ENCODE measurements at places on chromosomes 6 and 20.

DNA sequence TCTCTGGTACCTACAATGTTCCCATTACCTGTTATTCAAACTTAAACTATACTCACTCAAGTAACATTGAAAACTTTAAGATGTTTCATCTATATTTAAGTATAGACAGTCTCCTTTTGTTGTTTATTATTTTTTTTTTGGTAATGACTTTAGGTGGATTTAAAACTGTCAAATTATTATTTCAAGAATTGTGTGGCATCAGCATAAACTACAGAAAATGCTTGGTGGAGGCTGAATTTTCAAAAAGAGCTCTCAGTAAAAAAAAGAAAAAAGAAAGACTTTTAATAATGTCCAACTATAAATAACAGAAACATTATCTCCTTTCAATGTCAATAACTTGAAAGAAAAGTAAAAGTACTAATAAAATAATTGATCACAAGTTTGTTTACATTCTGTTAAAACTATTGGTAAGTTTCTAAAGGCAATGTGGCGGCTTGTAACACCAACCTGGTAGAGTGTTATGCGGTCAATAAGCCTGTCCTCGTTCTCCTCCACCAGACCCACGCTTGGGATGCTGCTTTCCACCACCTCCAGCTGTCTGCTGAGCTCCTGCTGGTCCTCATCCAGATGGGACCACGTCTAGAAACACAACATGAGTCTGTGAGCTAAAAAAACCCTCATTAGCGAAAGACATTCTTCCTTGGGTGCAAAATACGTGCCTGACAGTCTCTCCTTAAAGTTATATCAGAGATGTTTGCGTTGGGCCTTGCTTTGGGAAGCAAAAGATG, 400.6 kb downstream of the SYNE1 start:
- DNase-seq: no peak

- no peak for DNase-seq
Measured at GRCh38 chr6:118881440-118882313, 12.3 kb upstream of the ASF1A start.

- no peak for DNase-seq
Measured at GRCh38 chr6:49890988-49891387, 24.7 kb upstream of the CRISP1 start.

GRCh38 chr20:18032977-18033892, 24.5 kb downstream of the OVOL2 start:
- no peak for DNase-seq

DNA sequence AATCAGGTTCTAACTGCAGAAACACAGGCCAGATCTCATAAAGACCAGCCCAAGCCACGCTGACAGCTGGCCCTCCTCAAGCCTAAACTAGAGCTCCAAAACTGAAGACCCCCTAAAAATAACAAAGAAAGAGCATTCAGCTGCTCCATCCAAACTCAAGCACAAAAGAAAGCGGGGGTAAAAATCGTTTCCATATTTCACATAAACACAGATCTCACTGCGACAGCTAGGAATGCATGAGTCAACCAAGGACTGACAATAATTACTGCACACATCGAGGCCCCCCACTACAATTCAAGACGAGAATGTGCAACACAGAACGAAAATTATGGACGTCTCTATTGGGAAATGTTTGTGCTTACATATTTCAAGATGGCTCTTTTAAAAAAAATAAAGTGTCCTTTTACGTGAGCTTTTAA, 31.1 kb downstream of the CNKSR3 start:
- DNase-seq: no peak

DNA sequence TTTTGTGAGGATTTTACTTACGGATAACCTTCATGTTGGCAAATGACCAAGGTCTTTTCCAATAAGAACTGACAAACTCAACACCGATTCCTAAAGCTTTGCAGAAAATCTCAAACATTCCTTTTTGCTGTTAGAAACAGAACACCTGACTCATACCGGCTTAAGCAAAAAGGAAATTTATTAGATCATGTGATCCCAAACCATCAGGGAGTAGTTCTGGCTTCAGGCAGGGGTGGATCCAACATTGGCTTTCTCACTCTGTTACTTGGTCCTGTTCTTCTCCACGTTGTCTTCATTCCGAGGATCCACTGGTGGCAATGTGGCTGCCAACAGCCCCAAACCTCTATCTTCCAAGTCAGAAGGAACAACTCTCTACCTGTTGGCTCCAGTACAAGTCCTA, 95.9 kb upstream of the PMEPA1 start:
- no peak for DNase-seq

DNA sequence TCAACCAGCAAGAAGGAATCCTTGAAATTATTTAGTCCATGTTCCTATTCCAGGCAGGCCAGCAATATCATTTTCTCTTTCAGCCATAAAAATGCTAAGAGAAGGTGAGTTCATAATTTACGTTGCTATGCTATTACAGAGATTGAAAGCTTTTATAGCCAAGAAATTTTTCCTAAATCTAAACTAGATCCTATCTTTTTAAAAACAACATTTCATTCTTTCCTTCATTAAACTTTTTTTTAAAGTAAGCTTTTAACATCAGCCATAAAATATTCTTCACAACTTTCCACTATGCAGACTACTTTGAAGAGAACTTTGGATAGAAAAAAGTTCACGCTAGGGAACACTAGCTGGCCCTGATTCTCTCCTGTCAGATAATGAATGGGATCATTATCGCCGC, 159.8 kb downstream of the RPS12 start:
- no peak for DNase-seq

DNA sequence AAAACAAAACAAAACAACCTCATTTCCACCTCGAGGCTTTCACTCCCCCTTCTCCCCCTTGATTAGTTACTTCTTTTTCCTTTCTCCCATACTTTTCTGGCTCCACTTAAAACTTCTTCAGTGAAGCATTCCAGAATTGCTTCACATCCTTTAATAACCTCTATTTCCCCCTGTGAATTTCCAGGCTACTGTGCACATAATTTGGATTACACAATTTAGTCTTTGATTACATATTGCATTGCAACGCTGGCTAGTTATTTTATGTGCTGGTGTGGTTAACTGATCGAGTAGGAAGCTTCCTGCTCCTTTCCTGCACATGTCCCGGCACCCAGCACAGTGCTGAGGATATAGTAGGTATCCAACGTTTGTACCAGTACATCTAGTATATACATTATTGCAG, 28.1 kb upstream of the EEF1E1 start:
- no peak for DNase-seq

GRCh38 chr6:53361549-53362031, 12.8 kb upstream of the ELOVL5 start:
- no peak for DNase-seq

DNA sequence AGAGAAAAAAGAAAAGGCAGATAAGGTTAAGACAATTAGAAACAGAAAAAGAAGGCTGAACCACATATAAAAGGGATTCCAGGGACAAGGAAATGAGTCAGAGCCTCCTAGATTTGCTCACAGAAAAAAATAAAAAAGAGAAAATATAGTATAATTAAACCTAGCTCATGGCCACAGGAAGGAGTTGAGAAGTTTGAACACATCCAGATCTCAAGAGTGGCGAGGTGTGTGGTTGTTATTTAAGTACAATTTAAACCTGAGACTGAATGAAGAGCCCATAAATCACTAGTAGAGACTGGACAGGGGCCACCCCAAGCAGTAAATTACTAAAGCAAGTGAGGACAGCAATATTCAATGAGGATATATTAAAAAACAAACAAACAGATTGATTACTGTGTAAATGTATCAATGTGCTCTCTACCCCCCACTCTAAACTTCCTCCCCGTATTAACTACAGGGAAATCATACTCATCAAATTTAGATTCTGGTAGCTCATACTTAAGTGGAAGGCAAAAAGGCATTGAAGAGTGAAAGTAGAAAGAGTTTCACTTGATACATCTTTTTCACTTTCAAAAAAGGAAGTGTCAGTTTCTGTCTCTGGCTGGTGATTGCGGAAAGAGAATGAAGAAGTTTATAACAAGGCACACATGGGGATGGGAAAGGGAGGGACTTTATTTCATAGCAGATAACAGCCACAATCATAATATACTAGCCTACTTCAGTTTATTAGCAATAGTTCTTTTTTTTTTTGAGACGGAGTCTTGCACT, 49.3 kb upstream of the SCAF8 start:
- DNase-seq: no peak

- no peak for DNase-seq
Measured at GRCh38 chr20:57785720-57786119, 75.9 kb upstream of the PMEPA1 start.

- DNase-seq: no peak
Measured at GRCh38 chr20:36394340-36394965, 88.3 kb downstream of the DLGAP4 start.

DNA sequence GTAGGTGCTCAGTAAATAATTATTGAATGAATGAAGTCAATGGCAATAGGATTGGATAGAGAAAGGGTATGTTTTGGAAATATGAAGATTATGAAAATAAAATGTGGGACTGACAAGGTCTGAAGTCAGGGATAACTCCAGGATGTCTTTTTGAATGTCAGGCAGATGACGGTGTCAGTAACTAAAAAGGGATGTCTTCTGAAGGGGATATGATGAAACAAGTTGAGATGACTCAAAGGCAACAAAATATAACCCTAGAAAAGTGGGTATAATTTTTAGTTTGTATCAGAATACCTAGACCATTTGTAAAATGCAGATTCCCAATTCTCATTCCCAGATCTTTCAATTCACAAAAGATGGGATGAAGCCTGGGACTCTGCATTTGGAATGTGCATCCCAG, 257.3 kb upstream of the SGK1 start:
- DNase-seq: no peak

DNA sequence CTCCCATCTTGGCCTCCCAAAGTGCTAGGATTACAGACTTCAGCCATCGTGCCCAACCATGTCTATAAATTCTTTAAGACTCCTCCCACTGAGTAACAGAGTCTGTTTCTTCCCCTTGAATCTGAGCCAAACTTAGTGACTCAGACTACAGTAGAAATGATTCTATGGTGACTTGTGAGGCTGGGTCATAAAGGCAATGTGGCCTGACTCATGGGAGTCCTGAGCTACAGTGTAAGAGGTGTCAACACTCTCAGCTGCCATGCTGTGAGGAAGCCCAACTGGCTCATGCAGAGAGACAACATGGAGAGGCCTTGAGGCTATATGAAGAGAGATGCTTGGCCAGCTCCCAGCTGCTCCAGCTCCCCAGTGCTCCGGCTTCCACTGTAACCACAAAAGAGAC, 5.2 kb upstream of the NRSN2 start:
- no peak for DNase-seq

DNA sequence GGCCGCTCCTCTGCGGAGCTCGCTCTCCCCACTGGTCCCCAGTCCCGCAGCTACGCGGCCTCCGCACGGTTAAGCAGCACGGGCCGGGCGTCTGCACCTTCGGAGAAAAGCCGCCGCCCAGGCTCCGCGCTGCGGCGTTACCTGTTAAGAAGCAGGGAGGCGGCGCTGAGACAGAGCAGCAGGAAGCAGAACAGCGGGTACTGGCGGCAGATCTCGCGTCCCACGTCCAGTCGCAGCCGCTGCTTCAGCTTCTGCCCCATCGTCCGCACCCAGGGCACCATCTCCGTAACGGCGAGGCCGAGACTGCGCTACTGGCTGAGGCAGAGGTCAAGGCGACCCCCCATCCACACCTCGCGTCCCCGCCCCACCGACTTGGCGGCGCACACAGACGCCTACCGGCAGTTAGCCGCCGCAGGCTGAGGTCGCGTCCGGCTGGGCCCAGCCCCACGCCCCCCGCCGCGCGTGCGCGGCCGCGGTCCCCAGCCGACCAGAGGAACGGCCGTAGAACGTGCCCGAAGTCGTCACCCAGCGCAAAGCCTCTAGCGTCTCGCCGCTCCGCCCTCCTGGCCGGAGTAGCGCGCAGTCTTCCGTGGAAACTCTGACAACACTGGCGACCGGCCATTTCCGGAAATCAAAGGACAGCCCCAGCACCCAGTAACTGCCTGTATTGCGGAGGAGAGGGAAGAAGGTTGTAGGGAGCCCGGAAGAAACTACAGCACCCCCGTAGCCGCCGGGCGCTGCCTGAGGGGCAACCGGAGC, at the start of gene SNX14:
Gene SNX14, minus strand, starts transcription at position 421 of the 759 bp plus-strand sequence. Its CDS starts 140 bp downstream, at position 281.
- peak; percentile 33 for DNase-seq

- no peak for DNase-seq
Measured at GRCh38 chr6:127247114-127248096, 19.3 kb upstream of the RNF146 start.

- no peak for DNase-seq
Measured at GRCh38 chr20:46631212-46631869, 19.9 kb downstream of the SLC13A3 start.

GRCh38 chr6:134634966-134635365, 314.9 kb downstream of the ALDH8A1 start:
- no peak for DNase-seq

DNA sequence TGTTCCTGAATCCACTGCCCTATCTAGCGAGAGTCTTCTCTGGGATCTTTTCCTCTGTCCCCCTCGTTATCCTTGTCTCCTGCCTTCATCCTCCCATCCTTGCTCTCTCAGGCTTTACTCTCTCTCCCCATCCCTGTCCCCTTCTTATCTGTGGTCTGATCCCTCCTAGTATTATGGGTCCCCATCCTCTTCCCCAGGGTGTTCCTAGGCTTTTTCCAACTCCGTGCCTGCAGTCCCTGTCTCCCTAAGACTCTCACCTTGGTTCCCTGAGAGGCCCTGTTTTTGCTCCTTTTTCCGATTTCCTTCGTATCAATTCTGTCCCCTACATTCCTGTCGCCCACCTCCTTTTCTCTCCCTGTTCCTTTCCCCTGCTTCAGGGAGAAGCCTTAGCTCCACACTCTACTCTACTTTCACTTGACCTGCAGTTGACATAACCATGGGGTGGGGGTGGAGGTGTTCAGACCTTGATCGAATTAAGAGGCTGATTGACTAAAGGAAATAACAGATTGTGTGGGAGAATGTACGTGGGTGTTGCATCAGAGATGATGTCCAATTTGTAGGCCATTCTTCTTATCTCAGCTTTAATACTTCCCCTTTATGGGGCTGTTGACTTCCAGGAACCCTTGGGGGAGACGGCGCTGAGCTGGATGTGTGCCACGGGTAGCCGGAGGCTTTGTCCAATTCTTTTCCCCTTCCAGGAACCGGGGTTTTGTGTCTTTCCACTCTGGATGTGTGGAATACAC, 905 bp downstream of the PPARD start:
- no peak for DNase-seq

DNA sequence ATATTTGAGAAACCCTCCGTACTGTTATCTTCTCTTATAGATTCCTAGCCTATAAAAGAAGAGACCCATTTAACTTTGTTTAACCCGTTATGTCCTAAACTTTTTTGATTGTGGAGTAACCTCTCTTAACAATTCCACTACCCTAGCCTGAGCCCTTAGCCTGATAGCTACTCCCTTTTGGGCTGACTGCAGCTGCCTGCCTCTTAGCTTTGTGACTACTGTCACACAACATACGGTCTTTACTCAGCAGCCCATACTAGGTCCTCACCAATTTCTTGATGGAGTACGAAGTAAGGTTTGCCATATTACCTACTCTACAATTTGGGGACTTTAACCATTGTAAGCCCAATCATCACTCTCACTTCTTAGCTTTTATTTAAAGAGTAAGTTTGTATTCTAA, 72.7 kb downstream of the QRSL1 start:
- no peak for DNase-seq

DNA sequence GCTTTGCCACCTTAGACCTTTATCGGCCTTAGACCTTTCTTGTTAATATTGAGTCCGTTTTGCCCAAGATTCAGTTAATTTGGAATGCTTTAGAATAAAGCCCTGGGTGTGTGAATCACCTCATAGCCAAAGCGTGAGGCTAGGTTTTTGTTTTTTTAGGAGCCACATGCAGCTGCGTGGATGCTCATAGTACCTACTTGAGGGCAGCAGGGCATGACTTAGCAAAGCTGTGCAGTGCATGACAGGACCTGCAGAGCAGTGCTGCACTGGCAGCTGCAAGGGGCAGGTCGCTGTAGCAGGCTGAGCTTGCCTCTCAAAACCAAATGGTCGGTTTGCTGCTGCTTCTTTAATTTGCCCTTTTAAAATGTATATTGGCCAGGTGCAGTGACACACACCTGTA, 116.1 kb downstream of the JAG1 start:
- DNase-seq: no peak

- DNase-seq: no peak
Measured at GRCh38 chr20:18213002-18213401, 75.3 kb upstream of the ZNF133 start.

Measured in NCI-H1048 (cell line).